Activated naive CD4-positive, alpha-beta T cell treated with anti-CD3 and anti-CD28 coated beads, Interleukin-2, amount 50 U/mL, for 16 hours (primary cell): ENCODE measurements at places on chromosomes 6 and 20.
A peak's percentile ranks its signal among the peaks of the same experiment; 100 is the strongest.

DNA sequence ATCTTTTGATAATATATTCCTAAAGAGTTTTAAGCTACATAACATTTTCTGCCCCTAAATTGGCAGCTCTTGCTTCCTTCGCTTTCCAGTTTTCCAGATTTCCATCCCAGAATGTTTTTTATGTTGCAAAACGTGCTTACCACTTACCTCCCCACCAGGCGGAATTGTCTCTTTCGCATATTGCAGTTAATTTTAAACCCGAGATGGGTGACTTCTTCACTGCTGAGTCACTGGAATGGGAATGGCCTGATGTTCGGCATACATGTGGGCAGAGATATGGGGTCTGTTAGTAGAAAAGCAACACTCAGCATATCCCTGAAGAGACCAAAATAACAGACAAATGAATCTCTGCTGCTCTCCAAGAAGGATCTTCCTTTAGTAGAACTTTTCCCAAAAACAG, 491.2 kb downstream of the PREX1 start:
- DNase-seq = no peak

DNA sequence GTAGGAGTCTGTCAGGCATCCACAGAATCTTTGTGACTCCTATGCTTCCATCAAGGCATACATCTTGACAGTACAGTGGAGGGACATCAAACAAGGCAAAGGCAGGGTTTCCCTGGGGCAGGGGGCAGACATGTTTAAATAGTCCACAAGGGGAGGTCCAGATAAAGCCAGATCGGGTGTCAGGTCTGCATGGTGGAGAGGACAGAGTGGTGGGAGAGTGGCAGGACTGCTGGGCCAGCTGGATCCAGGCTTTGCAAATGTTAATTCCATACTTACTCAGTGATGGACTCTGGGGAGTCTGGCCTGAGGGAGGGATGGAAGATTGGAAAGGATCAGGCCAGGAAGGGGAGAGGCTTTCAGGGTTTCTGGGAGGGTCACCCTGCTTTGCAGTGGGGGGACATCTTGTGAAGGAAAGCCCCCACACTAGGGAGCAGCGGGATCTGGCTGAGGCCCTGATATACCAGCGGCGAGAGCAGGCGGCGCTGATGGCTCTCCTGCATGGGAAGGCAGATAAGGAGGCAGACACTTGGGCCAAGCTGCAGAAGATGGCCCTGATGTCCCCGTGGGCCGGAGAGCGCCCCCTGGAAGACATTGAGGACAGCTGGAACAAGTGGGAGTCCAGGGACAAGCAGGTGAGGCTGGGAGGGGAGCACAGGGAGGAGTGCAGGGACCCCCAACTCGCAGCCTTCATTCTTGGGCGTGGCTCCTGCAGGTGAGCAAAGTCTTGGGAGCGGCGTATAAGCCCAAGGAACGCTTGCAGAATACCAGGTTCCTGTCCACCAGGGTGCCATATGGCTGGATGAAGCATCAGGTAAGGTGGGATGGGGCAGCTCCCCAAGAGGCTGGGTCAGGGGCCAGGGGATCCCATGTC, 44.6 kb downstream of the SUN5 start:
- no peak for DNase-seq

DNA sequence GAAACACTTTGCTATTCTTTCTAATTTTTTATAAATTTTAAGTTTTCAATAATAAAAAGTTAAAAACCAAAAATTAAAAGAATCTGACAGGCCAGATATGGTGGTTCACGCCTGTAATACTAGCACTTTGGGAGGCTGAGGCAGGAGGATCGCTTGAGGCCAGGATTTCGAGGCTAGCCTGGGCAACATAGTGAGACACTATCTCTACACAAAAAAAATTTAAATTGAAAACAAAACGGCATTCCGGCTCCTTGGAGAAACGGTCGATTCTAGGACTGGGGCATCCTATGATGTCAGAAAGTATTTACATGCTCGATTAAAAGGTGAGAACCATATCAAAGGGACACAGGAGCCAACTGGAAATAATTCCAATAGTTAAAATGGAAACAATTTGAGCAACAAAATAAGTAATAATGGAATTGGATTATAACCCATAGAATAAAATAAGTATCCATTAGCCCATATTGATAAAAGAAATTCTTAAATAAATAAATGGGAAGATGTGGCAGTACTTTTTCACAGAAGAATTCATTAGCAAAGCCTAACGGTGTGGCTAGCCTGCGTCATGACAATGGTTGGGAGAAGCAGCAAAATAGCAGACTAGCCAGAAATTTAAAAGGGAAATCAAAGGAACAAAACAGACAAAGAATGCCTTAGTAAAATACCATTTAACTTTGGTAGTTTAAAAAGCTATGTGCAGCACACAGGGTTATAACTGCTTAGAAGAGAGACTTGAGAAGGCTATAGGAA, 21.3 kb downstream of the HLA-E start:
- no peak for DNase-seq

- no peak for DNase-seq
Measured at GRCh38 chr20:51373713-51374455, 168.6 kb downstream of the NFATC2 start.

- DNase-seq = peak; percentile 59
Measured at GRCh38 chr20:44056010-44056698, 130.8 kb downstream of the JPH2 start.

GRCh38 chr20:57393321-57394120, 2.3 kb downstream of the RBM38 start:
- no peak for DNase-seq
